Urinary bladder (tissue), 4 donors: ENCODE measurements at places on chromosomes 1 and 21. TPM values are rescaled to one million over a fixed set of nuclear protein-coding genes. Genes with fewer than 3 reads are reported as not detected.

The KCNH1 gene
- 0.20 TPM for polyA plus RNA-seq

GRCh38 chr1:210499956-210500355, 171.3 kb downstream of the HHAT start:
- no peak for DNase-seq

The NPL gene
- polyA plus RNA-seq: 6.7 TPM

- DNase-seq: no peak
Measured at GRCh38 chr1:155309423-155310021, 856 bp downstream of the FDPS start.

DNA sequence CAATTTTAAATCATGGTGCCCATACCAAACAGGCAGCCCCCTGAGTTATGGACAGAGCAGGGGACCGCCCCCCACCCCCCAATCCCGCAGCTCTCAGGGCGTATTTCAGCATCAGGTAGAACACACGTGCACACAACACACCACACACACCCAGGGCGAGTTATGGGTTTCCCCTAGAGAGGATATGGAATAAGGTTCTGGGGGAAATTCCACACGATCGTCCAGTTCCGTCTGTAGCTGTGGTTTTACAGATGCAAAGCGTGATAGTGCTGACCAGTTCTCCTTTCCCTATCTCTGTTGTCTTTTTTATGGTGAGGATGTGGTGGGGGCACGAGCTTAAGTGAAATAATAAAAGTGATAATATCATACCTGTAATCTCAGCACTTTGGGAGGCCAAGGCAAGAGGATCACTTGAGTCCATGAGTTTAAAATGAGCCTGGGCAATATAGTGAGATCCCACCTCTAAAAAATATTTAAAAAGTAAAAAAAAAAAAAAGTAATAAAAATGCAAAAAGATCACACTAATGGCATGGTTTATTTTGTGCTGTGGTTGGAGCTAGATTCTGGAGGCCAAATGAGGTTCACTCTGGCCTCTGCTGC, 25.1 kb downstream of the C2CD2 start:
- no peak for DNase-seq

GRCh38 chr1:167821969-167822685, 91.8 kb downstream of the ADCY10 start:
- DNase-seq: no peak

The SSU72 gene
- 83.5 TPM for polyA plus RNA-seq

The SPOCD1 gene
- 5.7 TPM for polyA plus RNA-seq

DNA sequence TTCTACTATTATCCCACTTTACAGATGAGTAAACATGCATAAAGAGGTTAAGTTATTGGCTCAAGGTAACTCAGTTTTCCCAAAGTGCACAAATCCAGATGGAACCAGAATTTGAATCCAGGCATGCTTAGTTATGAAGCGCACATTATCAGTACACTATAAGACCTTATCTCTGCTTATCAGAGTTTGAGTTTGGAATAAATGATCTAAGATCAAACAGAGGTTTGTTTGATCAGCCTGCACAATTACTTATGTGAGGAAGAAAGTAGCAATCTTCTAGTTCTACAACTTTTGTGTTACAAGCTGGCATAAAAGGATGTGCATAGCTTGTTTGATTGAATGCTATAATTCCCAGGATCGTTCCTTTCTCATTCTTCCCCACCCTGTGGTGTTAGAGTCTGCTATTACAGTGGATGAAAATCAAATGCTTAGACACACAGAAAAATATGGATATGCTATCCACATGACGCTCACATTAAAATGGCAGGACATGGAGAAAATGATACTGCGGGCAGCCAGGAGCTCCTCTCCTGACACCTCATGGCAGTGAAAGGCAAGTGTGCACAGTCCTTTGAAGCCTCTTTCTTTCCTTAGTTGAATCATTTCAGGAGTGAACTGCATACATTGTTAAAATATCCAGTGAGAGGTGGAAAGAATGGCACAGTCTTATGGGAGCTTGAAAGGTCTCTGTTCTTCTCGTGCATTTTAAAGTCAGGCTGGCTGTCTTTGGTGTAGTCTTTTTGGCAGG, 23.9 kb upstream of the PBX1 start:
- no peak for DNase-seq

DNA sequence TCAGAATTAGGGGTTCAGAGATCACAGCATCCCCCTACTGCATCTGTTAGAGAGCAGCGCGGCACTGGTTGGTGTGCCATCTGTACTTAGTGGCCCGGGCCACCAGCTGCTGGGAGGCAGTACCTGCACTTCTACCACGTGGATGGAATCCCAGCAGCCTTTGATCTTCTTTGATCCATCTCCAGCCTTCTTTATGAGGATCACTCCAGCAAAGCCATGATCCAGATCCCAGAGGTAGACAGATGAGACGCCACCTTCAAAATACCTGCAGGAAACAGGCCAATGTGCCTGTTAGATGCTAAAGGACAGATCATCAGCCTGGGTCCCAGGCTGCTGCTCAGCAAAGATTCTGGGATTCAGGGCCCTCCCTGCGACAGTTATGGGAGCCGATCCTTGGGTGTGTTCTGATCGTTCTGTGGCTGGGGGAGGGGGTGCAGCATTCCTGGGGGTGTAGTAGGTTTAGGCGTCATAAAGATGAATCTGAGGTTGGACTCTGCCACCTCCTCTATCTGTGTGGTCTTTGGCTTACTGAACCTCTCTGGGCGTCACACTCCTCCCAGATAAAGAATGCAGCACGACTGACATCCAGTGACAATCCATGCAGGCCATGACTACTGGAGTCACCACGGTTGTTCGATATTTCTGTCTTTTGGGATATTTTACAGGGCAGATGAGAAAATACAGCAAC, 45.3 kb downstream of the SLC66A1 start:
- DNase-seq: no peak

- no peak for DNase-seq
Measured at GRCh38 chr1:64980745-64981600, 14.6 kb upstream of the JAK1 start.
